ENCODE measurements at places on chromosomes 16 and 17.

DNA sequence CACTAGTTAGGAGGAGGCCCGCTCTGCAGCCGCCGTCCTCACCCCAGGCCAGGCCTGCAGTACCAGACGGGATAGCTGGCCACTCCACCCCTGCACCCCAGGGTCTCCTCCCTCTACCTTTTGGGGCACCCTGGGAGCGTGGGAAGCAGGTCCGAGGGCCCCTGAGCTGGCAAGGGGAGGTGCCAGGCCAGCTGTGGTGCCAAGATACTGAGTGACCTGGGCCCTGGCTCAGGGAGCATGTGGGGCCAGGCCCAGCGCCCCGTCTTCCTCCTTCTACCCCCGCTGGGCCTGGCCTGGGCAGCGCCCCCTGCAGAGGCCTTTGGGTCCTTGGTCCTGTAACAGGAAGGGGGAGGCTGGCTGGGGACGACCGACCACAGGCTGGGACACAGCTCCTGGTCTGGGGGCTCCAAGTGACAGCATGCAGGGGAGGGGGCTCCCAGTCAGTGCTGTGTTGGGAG, 13.0 kb downstream of the PAM16 start:
- no peak for DNase-seq

DNA sequence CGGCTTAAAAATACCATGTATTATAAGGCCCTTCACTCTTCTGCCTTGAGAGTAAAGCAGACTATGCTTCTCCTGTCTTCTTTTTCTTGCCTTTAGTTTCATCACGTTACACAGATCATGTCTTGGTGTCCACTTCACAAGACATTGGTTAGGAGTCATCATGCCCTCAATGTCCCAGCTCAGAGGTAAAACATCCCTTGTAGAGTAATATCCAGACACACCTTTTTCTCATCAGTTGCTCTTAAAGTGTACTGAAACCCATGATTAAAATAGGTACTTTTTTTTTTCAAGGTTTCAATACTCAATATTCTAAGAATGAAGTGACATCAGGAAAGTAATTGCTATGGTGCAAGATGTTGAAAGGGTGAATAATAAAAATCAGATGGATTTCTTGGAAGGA, 267.8 kb downstream of the PMP22 start:
- DNase-seq, result no peak

DNA sequence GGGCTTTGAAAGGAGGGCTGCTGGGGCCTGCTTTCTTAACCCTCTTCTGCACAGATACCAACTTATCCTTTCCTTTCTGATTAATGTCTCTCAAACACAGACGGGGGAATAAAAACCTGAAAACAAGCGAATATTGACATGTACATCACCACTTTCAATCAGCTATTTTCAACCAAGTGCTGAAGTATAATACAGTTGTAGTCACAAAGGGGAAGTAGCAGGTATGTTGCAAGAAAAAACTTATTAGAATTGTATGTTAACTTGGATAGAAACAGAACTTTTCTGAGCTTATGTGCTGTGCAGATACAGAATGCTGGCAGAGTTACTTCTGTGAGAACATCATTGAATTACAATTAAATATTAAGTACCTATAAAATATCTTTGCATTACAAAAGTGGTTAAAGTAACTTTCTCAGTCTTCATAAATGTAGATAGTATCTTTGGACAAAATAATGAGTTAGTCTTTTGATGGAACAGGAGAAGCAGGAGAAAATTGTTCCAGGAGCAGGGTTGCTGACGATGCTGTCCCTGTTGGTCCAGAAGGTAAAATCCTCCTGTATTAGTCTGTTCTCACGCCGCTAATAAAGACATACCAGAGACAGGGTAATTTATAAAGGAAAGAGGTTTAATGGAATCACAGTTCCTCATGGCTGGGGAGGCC, 59.5 kb downstream of the RPTOR start:
- no peak for DNase-seq

- no peak for DNase-seq
Measured at GRCh38 chr17:67109111-67109510, 64.8 kb downstream of the CACNG1 start.

DNA sequence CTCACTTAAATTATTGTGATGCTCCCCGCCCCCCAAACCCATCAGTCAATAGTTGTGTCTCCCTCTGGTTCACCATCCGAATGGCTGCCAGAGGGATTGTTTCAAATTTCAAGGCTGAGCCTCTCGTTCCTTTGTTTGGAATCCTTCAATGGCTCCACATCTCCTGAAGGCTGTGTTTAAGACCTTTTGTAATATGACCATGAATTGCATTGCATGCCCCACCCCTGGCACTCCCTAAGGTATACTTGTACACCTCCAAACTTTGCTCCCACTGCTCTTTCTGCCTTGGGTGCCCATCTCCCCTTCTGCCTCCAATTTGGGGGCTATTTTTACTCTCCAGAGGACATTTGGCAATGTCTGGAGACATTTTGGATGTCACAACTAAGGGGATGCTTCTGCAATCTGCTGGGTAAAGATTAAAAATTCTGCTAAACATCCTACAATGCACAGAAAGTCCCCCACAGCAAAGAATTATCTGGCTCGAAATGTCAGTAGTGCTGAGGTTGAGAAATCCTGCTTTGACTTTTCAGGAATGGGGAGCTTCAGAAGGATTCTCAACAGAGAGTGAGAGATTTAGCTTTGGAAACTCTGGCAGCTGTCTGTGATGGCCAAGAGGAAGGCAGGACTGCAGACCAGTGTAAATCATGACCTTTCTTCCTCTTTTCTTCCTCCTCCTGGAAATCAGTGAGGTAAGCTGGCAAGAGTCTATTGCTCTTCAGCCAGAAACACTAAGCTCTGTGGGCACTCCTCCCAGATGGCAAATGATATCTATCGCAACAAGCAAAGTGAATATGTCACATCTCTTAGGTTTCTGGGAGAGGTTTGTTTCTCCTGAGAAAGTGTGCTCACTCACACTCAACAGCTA, 8.7 kb upstream of the IL4R start:
- no peak for DNase-seq

GRCh38 chr16:11025120-11025531, 80.8 kb downstream of the CLEC16A start:
- DNase-seq, result no peak

GRCh38 chr16:54687043-54687899, 243.4 kb upstream of the IRX5 start:
- no peak for DNase-seq

GRCh38 chr16:49821614-49822282, 34.2 kb downstream of the ZNF423 start:
- no peak for DNase-seq

GRCh38 chr17:32341141-32341856, 674 bp downstream of the C17orf75 start:
- DNase-seq, result no peak
